ENCODE measurements at places on chromosomes 2 and 18. TPM values are rescaled to one million over a fixed set of nuclear protein-coding genes. Genes with fewer than 3 reads are reported as not detected.

HSBP1L1 gene
- total RNA-seq: 6.6 TPM

SERPINB4 gene
- total RNA-seq: not detected

CFAP221 gene
- total RNA-seq: 5.0 TPM

IGFBP5 gene
- total RNA-seq: 569 TPM

GPR55 gene
- total RNA-seq: not detected

ARHGAP15 gene
- 8.9 TPM for total RNA-seq

MAPRE2 gene
- 16.2 TPM for total RNA-seq

TTR gene
- total RNA-seq: not detected

POTEJ gene
- not detected for total RNA-seq
